ENCODE measurements at places on chromosomes 12 and 14.

GRCh38 chr14:102396521-102396920, 33.8 kb downstream of the TECPR2 start:
- no peak for DNase-seq

DNA sequence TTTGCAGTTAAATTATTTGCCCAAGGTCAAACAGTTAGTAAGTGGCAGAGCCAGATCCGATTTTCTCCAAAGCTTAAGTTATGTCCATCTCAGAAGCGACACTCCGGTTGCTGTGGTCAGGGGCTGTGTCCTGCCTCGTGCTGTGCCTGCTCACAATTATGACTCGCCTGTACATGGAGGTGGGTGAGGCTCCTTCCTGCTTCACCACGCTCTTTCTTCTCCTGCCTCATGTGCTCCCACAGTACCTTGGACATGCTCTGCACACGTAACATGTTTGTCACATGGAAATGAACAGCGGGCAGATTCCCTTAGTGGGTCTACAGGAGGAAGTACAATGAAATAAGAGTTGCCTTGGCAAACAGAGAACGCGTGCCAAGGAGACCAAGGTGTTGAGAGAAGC, 62.2 kb upstream of the CCND2 start:
- no peak for DNase-seq

- no peak for DNase-seq
Measured at GRCh38 chr14:103692871-103693270, 22.4 kb downstream of the XRCC3 start.

DNA sequence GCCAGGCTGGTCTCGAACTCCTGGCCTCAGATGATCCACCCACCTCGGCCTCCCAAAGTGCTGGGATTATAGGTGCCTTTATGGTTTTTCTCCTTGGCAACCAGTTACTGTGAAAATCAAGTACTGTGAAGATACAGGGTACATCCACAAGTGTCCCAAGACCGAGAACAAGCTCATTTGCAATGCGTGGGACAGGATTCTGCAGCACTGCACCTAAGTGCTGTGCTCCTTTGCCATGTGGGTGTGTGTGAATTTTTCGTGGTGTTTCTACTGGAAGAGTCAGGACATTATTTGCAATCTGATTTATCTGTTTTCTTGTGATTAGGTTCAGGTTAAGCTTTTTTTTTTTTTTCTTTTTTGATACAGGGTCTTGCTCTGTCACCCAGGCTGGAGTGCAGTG, 7.1 kb upstream of the C14orf93 start:
- DNase-seq = no peak

DNA sequence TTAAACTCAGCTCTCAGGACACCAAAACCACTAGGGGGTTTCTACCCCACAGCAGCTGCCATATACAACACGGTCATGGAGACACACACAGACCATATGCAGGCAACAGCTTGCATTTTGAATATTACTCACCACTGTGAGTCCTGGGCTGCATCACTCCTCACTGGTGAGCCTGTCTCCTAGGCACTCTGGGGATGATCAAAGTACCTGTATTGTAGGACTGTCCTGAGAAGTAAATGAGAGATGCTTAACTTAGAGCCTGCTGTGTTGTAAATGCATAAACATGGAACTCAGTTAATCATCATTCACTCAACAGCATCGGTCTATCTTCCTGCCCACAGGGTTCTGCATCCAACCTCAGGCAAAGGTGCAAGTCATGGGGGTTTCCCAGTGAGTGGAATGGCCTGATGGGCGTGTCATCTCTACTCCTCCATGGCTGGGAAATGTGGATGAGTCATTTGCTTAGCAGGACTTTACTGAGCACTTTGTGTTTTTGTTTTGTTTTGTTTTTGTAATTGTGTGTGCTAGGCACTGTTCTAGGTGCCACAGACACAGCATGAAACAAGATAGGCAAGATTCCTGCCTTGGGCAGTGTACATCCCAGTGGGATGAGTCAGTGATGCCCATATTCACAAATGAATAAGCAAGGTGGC, 1141.2 kb upstream of the TMEM132C start:
- no peak for DNase-seq

DNA sequence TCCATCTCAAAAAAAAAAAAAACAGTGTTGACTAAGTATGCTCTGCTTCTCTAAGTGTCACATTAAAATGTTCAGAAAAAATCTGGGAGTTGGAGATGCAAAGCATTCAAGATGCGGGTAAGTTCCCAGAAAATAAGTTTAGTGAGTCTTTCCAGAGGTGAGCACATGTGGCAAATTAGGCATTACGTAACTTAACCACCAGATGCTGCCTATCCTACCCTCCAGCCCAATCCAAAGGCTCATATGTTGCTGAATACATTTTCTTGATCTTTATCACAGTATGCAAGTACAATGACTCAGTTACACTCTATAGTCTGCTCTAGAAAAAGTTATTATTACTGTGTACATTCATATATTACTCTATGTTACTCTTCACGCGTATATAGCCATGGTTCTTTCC, 3.6 kb downstream of the SLC2A14 start:
- DNase-seq = no peak

DNA sequence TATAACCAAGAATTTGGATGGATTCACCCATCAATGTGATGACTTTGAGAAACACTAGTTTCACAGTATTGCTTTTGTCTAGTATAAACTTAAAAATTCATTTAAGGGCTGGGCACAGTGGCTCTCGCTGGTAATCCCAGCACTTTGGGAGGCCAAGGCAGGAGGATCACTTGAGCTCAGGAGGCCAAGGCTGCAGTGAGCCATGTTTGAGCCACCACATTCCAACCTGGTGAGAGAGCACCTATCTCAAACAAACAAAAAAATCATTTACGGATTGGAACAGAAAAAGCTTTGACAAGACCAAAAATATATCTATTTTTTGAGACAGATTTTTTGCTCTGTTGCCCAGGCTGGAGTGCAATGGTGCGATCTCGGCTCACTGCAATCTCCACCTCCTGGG, 27.5 kb downstream of the GNS start:
- DNase-seq = no peak

DNA sequence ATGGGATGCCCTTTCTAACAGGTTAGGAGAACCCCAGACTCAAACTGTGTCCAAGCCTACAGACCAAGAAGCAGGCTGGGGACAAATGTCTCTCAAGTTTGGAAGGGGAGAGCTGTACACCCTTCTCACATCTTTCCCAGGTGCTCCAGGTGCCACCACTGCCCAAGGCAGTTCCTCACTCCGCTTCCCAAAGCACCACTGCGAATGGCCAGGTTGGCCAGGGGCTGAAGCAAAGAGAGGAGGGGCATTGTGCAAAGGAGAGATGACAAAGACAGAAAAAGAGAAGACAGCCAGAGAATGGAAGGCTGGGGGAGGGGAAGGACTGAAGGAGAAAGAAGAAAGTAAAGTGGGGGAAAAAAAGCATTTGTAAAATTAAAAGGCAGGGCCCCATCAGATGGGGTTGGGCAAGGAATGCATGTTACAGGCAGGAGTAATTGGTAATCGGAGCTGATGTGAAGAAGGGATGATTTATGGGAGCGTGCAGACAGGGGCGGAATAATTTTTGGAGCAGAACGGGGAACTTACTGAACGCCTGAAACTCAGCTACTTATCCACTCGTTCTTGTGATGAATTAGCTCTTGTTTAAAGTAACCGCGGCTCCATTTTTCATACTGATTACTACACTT, 165.8 kb downstream of the ESRRB start:
- no peak for DNase-seq

DNA sequence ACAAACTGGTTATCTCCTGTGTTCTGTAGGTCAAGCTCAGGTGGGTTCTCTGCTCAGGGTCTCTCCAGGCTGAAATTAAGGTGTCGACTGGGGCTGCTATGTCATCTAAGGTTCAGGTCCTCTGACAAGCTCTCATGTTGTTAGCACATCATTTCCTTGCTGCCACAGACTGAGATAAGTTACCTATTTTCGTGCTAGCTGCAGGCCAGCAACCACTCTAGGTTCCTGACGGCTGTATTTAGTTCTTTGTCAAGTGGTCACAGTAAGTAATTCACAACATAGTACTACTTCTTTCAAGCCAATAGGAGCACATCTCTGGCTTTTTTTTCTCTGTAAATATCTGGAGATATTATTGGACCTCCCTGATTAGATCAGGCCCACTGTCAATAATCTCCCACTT, 169.3 kb upstream of the CAND1 start:
- DNase-seq = no peak

GRCh38 chr12:113195598-113195997, 10.1 kb downstream of the RITA1 start:
- DNase-seq = no peak

DNA sequence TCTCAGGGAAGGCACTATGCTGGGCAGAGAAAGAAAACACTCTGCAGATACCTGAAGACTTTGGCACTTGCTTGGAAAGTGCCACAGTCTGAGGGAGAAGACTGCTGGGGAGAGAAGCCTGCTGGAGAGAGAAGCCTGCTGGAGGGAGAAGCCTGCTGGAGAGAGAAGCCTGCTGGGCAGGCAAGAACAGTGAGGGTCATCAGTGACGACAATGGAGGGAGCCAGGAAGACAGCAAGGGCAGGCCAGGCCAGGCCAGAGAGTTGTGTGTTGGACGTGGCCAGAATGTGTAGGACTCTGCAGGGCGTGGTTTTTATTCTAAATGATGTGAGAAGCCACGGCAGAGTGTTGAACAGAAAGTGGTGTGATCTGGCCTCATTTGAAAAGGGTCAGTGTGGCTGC, 185.3 kb upstream of the ABCD2 start:
- DNase-seq = no peak

GRCh38 chr14:102906616-102907302, 15.7 kb upstream of the AMN start:
- no peak for DNase-seq

GRCh38 chr14:105475269-105476096, 862 bp downstream of the CRIP2 start:
- no peak for DNase-seq

DNA sequence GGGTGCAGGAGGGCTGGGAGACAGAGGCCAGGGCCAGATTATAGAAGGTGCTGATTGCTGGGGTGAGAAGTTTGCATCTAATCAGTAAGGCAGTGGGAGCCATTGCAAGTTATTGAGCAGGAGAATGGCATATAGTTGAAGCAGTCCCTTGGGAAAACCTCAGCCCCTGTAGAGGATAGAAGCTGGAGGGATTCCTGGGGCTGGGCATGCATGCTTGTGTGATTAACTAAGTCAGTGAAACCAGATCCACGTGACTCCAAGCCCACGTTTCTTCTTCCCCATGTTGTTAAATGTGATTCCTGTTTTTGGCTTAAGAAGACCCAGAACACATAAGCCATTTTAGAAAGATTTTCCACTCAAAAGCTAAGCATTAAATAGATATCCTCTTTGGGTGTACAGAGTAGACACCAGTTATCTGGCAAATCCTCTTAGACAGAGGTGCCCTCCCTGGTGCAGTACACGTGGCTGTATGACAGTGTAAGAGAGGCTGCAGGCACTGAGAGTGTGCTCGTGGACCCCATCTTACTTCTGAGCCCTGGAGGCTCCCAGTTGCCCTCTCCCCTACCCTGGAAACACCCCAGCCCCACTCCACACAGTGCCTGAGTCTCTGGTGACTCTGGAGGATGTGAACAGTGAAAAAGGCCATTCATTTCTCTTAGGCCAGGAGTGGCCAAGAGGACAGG, 3.2 kb downstream of the C14orf132 start:
- no peak for DNase-seq

DNA sequence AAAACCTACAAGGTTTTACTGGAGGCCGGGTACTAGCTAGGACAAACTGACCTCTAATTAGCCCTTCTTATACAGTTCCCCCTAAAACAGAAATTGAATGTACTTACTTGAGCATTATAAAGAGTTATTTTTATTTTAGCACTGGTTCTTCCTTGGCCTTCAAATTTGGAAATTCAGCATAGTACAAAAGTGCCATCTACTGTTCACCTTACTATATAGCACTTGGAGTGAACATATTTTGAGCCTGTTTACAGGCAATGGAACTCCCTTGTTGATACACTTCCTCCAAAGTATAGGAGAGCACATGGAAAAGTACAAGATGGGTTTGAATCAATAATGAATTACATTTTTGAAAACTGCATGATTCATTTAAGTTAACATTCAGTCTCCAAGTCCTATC, 3.9 kb upstream of the POC1B start:
- no peak for DNase-seq

- DNase-seq = no peak
Measured at GRCh38 chr12:80936353-80936641, 1.4 kb downstream of the LIN7A start.

- DNase-seq = no peak
Measured at GRCh38 chr14:68246786-68247105, 427.2 kb downstream of the RAD51B start.

- no peak for DNase-seq
Measured at GRCh38 chr12:1805441-1806081, 14.8 kb upstream of the LRTM2 start.
